Hematopoietic multipotent progenitor cell treated with erythropoietin and hydrocortisone succinate and interleukin-3 and kit ligand, for 4 days (in vitro differentiated cells): ENCODE measurements at places on chromosomes 2 and 18.

DNA sequence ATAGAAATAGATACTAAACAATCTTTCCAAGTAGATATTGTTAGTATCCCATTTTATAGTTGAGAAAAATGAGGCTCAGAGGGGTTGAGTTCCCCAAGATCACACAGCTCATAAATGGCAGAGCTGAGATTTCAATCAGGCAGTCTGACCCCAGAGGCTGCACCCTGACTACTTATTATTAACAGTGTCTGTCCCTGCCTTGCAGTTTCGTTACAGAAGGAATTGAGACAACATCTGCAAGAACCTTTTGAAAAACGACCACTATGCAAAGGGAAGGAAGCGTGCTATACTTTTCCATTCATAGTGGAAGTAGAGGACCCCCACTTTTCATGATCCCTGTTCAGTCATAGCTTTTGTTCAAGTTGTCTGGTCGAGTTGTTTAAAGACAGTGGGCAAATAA is 53.2 kb upstream of the SEC11C start:
- DNase-seq, result no peak

DNA sequence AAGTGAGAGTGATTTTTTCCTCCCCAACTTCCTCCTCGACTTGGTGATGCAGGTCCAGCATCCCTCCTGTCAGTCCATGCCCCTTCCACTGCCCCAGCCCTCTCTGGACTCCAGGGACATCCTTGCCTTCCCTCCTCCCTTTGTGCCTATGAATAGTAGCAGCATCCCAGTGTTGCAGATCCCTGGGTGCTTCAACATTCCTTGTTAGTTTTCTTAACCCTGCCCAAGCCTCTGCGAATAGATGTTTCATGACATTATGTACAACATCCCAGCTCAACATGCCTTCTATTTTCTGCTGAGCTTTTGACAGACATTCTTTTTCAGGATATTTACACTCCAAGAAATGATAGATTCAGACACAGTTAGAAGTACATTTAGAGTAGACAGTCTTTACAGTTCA is 35.3 kb upstream of the CCDC150 start:
- no peak for DNase-seq

DNA sequence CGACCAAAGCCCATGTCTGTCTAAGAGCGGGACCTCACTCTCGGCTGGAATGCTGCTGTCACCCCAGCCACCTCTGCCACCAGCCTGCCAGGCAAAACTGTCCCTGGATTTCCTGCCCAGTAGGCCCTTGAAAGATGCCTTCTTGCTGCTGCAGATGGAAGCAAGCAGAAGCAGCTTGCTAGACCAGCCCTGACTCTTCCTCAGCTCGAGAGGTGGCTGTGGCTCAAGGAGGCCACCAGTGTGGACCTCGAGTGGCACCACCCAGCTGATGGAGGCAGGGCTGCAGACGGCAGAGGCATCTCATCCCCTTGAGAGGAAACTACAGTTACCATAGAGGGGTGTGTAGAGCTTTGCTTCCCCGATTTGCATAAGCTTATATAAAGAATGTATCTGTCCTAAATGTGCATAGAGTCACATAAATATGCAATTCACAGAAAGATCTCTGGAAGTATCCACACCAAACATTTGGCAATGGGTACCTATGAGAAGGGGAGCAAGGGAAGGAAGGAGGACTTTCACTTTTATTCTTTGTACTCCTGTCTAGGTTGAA is 20.6 kb downstream of the ADCY3 start:
- no peak for DNase-seq

GRCh38 chr18:63198868-63199742 is 120.5 kb downstream of the BCL2 start:
- no peak for DNase-seq

DNA sequence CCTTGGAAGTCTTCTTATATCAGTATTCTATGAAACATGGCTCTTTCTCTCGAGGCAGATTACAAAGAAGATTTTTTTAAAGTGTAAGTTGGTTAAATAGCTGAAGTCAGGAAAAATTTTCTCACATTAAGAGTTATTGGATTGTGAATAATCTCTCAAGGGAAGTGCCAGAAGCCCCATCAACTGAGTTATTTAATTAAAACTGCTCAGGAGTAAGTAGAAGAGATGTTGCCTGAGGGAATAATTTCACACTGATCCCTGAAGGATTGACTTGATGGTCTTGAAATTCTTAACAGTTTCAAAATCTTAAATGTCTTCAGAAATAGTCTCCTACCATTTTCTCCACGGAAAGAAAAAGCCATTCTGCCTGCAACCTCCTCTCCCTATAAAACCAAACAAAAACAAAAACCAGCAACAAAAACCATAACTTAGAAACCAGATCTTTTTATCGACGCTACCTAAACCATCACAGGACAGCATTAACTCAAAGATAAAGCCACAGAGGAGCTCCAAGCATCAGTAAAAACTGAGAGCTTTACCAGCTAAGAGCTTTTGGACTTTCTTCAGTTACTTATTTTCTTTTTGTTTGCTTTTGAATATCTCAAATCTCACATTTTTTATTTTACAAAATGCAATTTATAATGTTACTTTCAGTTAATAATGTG is 12.9 kb downstream of the CD226 start:
- no peak for DNase-seq
